ENCODE measurements at places on chromosomes 1 and 21.

GRCh38 chr1:60978421-60979357 lies 103.7 kb upstream of the NFIA start:
- peak; percentile 43 for DNase-seq

- no peak for DNase-seq
Measured at GRCh38 chr1:211601982-211602670, 23.2 kb upstream of the SLC30A1 start.

DNA sequence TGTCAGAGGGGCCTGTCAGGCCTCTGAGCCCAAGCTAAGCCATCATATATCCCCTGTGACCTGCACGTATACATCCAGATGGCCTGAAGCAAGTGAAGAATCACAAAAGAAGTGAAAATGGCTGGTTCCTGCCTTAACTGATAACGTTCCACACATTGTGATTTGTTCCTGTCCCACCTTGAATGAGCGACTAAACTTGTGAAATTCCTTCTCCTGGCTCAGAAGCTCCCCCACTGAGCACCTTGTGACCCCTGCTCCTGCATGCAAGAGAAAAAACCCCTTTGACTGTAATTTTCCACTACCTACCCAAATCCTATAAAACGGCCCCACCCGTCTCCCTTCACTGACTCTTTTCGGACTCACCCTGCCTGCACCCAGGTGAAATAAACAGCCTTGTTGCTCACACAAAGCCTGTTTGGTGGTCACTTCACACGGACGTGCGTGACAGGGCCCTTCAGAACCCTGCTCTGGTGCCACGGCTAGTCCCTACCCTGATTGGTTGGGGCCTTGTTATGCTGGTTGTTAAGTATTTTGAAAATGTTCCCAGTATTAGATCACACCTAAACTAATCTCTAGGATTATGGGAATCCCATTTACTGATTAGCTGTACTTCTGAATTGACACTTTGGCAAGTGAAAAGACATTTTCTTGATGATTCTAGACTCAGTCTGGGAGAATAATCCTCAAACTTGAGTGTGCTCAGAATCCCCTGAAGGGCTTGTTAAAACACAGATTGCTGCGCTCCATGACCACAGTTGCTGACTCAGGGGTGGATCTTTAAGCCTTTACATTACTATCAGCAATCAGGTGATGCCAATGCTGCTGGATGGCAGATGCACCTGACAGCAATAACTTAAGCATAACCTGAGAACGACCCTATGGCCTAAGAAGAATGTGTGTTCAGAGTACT lies 28.8 kb upstream of the SPATA6 start:
- no peak for DNase-seq

DNA sequence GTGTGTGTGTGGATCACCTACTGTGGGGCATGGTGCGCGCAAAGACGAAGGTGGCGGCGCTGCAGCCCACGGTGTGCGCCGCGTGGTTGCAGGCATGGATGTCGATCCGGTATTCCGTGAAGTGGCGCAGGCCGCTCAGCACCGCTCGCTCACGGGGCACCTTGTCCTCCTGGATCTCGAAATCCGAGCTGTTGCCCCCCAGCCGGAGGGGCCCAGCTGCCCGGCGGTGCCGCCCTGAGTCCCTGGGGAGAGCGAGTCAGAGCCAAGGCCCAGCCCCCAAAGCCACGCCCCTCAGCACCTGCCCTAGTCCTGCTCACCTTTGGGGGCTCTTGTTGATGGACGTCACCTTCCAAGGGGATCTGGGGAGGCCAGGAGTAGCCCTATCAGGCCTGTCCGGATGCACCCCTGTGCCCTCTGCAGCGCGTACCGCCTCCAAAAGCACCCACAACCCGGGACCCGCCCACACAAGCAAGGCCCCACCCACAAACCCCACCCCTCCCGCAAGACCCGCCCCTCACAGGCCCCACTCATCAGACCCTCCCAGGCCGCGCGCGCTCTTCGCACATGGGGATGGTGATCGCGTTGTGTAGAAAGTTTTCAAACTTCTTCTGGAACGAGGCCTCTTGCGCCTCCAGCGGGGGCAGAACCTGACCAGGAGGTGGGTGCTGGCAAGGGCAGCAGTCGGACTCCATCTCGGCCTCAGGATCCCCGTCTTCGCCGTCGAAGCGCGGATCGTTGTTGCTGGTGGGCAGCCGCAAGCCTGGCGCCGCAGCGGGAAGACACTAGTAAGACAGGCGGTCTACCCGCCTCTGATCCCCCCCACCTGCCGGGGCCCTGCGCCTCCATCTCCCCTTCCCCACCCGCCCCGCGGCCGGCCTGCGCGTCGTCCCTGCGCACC lies 13.6 kb downstream of the INSRR start:
- peak; percentile 42 for DNase-seq

GRCh38 chr1:239587066-239587465 lies 200.7 kb downstream of the CHRM3 start:
- DNase-seq = peak; percentile 46

GRCh38 chr1:82614090-82614489 lies 813.4 kb downstream of the ADGRL2 start:
- DNase-seq = no peak

DNA sequence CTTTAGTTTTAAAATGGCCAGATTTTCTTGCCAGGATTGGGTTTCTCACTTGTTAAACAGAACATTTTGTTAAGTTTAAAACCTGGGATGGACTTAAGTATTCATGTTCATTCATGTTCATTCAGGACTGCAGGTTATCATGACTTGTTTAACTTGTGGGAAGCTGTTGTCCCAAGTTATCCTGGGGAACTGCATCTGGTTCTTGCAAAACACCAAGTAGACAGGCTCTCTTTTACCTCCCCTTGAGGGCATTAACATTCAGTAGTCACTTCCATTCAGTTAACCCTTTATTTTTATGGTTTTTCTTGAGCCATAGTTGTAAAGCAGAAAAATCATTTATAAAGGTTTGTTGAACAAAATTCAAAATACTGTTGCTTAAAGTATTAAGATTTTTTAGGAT lies 8.1 kb downstream of the SOD1 start:
- DNase-seq = no peak

DNA sequence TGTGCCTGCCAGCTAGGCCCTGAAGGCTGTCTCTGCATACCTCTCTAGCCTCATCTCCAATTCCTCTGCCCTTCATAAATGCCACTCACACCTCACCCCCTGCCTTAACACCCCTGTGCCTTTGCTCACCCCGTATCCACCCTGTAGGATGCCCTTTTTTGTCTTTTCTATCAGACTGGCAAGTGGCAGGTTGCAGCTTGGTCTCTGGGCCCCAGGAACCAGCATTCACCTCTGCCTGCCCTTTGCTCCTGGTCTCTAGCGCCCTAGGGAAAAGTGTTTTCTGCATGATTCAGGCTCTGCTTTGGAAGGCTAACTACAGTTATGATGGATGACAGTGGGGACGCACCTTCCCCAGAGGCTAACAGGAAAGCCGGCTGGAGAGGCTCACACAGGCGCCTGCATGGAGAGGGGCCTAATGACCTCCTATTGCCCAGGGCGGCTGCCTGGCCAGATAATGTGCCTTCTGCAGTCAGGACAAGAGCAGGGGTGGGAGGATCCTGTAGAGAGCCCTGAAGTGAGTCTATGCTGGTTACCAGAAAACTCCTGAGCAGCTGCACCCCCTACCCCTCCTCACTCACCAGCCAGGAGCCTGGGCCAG lies 11.2 kb downstream of the KANK4 start:
- no peak for DNase-seq

DNA sequence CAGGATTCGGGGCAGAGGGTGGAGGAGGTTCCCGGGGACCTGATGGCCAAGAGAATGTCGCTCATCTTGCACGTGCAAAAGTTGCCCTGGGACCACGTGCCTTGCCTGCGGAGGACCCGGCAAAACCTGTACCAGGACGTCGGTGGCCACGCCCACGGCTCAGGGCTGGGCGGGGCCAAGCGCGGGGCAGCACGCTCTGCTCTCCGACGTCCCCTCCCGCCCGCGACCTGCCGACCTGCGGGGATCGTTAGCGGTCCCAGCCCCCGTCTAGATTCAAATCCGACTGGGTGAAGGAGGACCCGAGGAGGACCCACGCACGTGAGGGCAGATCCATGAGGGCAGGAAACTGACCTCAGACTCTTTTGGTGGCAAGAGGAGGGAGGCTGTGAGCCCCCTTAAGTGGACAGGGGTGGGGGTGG lies at the start of gene C1orf167:
C1orf167 (plus strand) TSS at position 206 of the 419 bp plus-strand sequence. CDS start 2,208 bp downstream, outside the sequence.
- DNase-seq = peak; percentile 17

- no peak for DNase-seq
Measured at GRCh38 chr1:42008264-42008663, 89.5 kb upstream of the HIVEP3 start.

- DNase-seq = no peak
Measured at GRCh38 chr1:8536515-8536914, 218.6 kb downstream of the SLC45A1 start.

DNA sequence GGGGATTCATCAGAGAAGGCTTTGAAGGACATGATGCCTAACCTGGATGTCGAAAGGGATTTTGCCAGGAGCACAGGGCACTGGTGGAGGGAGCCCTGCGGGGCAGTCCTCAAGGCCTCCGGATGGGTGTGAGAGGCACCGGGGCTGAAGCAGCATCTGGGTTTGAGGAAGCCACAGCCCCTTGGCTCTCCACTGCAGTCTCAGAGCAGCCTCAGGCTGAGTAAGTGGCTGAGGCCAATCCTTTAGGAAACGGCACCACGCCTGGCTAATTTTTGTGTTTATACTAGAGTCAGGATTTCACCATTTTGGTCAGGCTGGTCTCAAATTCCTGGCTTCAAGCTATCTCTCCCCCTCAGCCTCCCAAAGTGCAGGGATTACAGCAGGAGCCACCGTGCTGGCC lies 12.0 kb downstream of the ERVH48-1 start:
- DNase-seq = no peak

- no peak for DNase-seq
Measured at GRCh38 chr1:96968541-96968940, 247.0 kb downstream of the PTBP2 start.

GRCh38 chr1:246280551-246280950 lies 226.5 kb downstream of the SMYD3 start:
- DNase-seq = no peak

GRCh38 chr1:118136187-118136941 lies 48.7 kb downstream of the SPAG17 start:
- DNase-seq = no peak

GRCh38 chr1:164780863-164781262 lies 221.9 kb downstream of the PBX1 start:
- no peak for DNase-seq

- DNase-seq = peak; percentile 76
Measured at GRCh38 chr1:225454733-225455132, 26.9 kb upstream of the LBR start.

DNA sequence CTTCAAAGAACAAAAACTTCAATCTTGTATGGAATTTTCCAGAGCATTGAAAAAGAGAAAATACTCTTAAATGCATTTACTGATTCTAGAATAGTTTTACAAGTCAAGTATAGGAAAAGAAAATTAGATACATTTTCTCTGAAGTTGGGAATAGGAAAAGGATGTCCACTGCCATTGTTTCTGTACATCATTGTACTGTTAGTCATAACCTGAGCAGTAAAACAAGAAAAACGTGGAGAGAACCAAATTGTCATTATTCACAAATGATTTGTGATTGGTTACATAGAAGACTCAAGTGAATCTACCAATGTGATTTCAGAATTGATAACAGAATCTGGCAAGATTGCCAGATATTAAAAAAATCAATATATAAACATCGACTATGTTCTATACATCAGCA lies 27.4 kb downstream of the PRKACB start:
- DNase-seq = no peak

DNA sequence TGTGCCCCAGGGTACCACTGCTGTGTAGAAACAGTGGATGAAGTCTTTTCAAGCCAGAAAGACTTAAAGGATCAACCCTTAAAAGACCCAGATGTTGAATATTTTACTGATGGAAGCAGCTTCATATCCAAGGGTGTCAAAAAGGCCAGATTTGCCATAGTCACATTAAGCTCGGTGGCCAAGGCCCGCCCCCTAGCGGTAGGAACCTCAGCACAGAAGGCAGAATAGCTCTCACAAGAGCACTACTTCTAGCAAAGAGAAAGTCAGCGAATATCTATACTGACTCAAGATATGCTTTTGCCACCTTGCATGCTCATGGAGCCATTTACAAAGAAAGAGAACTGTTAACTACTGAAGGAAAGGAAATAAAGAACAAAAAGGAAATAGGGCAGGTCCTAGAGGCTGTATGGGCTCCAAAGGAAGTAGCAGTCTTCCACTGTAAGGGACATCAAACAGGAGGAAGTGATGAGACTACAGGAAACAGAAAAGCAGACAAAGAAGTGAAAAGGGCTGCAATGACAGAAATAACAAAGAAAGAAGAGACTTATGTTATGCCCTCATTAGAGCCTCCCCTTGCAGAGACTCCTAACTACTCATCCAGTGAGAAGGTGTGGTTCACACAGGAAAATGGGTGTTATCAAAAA lies 90.5 kb downstream of the LIPI start:
- DNase-seq = no peak

DNA sequence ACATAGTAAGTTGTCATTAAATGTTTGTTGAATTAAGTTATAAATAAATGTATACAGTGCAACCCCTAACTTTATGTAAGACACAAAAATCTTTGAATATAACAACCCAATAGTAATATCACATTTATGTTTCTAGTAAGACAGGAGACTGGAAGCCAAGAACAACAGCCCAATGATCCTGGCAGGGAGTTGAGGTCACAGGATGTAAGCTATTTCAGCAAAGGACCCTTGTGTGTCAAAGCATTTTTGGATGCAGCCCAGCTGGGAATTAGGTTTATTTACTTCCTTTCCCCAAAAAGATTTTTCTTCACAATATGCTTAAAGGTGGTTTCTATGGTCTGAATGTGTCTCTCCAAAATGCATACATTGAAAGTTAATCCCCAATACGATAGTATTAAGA lies 34.0 kb upstream of the ABCA4 start:
- no peak for DNase-seq

DNA sequence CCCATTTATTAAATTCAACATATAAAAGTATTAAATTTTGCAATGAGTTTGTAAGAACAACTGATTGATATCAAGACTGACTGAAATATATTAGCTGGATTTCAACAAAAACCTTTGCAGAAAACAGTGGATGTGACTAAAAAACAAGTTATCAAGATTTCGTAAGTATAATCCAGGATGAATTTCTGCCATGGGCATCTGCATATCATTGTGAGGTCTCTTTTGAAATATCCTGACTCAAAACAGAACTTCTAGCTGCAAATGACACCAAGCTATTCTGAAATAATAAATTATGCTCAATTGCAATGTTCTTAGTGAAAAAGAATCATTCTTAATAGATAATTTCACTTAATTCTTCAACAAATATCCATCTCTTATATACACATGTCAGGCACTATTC lies 52.6 kb downstream of the CD34 start:
- no peak for DNase-seq

GRCh38 chr1:36835696-36836095 lies 198.6 kb downstream of the GRIK3 start:
- no peak for DNase-seq

- no peak for DNase-seq
Measured at GRCh38 chr21:41901782-41902181, 22.6 kb upstream of the PRDM15 start.

GRCh38 chr1:25758466-25759070 lies 41.4 kb upstream of the SELENON start:
- no peak for DNase-seq

DNA sequence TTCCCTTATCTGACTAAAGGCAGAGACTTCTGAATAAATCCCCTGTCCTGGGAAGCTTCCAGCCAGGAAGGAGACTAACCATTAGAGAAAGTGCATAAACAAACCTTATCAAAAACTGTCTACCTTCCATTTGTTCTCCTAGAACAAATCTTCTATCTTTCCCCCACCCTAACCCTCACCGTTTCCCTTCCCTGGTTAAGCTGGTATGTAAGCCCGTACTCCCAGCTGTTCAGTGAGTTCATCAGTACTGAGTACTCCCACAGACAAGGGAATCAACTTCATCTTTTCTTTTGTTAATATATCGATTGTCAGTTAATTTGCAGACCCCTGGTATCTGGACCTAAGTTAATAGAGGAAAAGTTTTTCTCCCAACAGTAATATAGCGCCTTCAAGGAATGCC lies 20.1 kb upstream of the COG2 start:
- DNase-seq = no peak

Data from CD4-positive, alpha-beta T cell treated with Interleukin-4 for 1 hour (primary cell).